CD4-positive, alpha-beta T cell treated with Interleukin-21 for 1 hour (primary cell): ENCODE measurements at places on chromosomes 7 and 10.

DNA sequence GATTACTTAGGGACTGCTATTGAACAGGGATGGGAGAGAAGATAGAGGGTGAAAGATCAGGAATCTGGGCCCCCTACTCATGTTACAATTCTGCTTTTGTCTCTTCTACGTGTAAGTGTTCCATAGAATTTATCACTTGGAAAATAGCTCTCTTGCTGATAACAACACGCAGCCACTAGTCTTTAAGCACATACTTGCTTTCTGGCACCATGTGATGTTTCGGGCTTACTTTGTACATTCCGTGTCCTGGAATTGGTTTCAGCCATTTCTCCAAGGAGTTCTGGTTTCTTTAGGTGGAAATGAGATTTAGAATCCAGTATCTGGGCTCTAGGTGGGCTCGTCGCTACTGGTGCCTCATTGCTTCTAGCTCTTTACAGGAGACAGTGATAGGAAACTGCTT is 59.7 kb downstream of the TFAM start:
- no peak for DNase-seq

- DNase-seq, result no peak
Observed at GRCh38 chr10:121435099-121435875, 163.0 kb downstream of the FGFR2 start.

GRCh38 chr7:20019757-20020432 is 197.3 kb downstream of the MACC1 start:
- no peak for DNase-seq

DNA sequence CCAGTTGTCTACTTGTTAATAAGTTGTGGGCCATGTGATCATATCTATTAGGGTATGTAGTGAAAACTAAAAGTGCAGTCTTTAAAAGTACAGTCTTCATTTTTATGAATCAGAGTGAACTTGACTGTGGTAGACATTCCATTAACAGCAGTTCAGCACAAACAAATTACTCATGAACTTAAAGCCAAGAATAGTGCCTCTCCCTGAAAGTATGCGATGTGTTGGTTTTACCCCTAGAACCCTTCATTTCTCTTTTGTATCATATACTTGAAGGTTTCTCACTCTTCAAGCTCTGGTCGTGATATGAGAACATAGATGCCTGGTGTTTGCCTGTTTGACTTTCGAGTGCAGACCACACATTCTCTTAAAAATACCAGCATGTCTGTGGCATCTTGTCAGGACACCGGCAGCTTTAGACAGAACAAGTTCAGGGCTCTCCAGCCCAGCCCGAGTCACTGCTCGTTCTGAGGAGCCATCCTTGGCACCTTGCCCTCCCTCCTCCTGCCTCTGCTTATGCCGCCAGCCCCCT is 159.3 kb downstream of the LCOR start:
- DNase-seq, result no peak

DNA sequence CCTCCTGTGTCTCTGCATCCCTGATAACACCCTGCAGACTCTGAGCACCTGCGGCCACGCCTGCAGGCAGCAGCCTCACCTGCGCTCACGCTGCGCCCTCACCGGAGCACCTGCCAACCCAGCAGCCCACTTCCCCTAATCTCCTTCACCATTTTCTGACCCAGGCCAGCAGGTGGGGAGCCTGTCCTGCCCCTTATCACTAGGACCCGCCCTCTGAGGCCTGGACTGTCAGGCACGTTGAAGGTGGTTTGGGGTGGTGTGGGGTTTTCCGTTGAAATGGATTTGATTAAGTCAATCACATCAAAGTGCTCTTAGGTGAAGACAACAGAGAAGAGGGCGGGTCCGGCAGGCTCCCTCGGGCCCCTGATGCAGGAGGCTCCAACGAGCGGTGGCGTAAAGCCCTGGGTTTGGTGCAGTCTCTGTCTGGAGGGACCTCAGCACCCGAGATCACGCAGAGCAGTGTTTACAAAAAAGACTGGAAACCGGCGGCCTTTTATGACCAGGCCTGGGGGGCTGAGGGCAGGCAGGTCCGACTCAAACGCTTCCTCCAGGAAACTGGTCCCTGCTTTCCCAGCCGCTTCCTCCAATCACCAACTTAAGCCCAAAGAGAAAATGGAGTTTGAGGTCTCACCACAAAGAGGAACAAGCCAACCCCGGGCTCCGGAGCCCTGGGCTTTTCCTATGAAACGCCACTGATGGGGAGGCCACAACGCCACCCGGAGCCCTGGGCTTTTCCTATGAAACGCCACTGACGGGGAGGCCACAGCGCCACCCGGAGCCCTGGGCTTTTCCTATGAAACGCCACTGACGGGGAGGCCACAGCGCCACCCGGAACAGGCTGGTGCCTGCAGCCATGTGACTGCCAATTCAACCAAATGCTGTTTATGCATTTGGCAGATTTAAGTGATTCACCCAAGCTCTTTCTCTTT is 45.5 kb downstream of the DPYSL4 start:
- peak; percentile 33 for DNase-seq

DNA sequence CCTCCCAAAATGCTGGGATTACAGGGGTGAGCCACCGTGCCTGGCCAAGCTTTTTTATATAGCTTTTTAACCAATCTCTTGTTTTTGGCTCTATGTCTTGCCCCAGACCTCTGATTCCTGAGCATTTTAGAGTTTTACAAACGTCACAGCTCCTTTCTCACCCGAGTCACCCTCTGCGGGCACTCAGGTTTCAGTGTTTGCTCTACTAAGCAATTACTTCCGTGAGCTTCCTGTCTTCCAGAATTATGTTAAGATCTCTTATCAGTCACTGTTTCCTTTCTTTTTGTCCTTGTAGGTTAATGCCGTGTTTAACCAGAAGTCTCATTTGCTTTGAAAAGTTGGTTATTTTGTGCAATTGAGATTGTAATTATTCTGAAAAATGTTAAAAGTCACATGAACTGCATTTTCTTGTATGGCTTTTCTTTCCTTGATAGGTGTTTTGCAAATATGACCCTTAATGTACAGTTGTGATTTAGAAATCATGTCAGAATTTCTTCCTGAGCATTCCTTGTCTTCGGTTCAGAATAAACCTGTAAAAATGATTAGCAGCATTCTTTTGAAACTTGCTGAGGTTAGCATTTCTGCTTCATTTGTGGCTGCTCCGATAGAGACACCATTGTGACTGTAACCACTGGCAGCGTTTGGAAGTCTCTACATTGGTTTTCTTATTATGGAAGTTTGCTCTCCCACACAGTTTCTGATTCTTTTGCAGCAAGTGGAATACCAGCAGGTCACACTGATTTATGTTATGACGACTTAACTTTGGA is 4.5 kb upstream of the HKDC1 start:
- DNase-seq, result peak; percentile 41
